8988T (cell line): ENCODE measurements at places on chromosomes 6 and 20.

DNA sequence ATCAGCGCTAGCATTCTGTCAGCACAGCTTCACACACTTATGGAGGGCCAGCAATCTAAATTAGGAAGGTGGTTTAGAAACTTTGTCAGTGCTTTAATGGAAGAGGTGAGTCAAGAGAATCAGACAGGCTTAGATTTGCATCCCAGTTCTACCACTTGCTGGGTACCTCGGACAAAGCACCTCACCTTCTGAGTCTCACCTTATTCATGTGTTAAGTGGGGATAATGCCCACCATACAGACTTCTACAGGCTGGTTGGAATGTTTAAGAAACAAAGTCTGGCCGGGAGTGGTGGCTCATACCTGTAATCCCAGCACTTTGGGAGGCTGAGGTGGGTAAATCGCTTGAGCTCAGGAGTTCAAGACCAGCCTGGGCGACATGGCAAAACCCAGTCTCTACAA, 12.2 kb upstream of the STK35 start:
- no peak for DNase-seq

- no peak for DNase-seq
Observed at GRCh38 chr20:31717478-31718201, 5.0 kb downstream of the BCL2L1 start.

DNA sequence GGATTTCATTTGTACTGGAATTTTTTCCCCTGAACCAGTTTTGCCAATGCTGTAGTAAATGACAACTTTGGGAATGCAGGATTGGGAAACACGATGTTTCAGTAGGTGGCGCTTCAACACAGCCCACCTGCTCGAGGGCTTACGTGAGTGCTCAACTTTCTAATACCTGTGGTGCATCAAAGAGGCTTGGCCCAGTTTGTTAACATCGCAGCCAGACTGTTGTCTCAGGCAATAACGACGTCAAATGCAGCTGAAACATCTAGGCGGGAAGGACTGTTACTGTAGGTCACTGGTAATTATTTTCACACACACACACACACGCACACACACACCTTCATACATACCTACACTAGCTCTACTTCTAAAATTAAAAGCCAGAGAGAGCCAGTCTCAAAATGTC, 815.5 kb upstream of the SLC35B3 start:
- DNase-seq = no peak

DNA sequence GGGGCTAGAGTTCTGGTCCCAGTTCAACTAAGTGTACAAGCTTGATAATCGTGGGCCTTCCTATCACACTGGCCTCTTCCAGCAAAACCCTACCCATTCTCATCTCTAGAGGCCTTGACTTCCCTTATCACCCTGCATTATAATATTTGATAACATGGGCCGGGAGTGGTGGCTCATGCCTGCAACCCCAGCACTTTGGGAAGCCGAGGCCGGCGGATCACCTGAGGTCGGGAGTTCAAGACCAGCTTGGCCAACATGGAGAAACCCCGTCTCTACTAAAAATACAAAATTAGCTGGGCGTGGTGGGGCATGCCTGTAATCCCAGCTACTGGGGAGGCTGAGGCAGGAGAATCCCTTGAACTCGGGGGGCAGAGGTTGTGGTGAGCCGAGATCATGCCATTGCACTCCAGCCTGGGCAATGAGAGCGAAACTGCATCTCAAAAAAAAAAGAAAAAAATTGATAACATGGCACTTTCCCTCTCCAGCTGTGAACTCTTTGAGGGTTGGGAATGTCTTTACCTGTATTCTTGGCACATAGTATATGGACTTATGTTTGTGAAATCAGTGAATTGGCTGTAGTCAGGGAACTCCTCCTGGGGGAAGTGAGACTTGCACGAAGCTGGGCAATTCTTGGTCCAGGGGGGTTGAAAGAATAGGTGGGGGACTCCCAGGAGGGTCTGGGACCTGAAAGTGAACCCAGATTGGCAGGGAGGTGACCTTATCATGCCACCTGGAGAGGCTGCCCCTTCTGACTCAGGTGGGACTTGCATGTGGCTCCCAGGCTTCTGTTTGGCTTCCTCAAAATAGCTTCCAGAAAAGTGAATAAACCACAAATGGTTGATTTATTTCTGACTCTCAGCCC, 915 bp upstream of the C6orf47 start:
- no peak for DNase-seq

- no peak for DNase-seq
Observed at GRCh38 chr6:36633915-36634314, 39.8 kb downstream of the SRSF3 start.

- no peak for DNase-seq
Observed at GRCh38 chr6:150028799-150029198, 3.5 kb upstream of the RAET1L start.

DNA sequence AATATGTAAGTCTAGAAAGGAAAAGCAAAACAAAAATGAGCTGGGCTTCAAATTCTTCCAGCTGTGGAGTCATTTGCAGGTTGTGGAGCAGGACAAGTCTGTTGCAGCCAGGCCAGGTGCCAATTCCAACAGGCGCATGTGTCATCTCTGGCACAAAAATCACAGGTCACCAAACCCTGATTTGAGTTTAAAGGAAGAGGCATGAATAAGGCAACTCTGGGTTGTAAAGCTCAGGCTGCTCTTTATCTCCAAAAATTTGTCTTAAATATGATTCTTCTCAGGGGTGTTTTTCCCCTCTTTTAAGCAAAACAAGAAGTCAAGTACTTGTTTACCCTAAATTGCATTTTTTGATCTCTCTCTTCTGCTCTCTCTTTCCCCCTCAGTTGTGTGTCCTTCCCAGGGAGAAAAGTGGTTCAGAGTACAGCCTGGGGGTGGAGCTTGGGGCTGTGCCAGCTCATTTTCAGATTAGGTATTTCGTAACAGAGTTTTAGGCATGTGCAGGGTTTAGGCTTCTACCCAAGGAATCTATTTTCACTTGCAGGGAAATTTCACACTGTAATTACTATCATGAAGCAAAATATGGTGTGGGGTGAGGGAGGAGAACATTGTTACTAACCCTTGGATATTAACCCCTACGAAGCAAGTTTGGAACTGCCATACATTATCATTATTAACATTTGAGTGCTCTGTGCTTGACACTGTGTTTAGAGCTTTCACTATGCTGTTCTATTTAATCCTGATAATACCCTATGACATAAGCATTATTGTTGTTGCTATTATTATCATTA, 8.3 kb upstream of the NCOA3 start:
- no peak for DNase-seq

- DNase-seq = no peak
Observed at GRCh38 chr6:161917645-161918044, 643.8 kb upstream of the AGPAT4 start.

DNA sequence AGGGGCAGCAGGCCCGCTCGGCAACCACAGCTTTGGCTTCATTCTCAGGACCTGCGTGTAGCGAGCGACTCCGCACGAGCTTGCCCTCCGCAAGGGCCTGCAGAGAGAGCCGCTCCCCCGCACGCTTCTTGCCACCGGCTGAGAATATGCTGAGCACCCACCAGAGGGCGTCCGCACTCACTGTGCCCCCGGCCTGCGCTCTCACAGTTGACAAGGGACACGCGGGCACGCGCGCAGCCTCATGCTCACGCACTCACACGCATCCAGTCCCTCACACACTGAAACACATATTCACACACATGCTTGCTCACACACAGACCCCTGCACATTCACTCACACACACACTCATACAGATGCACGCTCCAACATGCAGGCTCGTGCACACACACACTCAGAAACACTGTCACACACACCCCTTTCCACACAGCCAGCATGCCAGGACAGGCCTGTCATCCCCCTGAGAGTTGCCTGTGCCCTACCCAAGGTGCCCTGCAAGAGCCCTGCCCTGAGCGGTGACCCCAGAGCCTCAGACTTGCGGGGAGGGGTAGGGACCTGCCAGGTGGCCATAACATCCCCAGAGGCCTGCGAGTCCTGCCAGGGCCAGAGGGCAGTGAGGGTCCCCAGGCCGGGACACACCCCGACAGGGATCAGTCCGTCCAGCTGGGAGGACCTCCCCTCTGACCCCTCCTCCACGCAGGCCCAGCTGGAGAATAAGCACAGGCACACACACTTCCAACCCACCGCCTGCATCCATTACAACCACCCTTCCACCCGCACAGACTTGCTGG, 174.1 kb downstream of the BMP7 start:
- peak; percentile 90 for DNase-seq

DNA sequence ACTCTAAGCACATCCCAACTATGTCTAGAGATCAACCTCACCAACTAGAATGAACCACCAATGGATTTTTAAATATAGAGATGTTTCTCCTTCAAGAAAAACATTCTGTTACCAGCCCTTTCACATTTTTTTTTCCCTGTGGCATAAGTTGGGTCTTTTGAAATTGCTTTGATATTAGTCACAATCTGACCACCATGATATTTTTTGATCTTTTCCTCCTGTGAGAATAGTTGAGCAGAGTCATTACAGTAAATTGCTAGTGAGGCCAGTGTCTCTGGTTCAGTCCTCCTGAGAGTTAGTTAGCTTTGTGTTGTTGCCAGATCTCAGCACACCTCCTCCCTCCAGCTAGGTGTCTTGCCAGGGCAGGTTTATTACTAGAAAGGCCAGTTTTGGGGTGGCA, 79.7 kb upstream of the MYLIP start:
- DNase-seq = no peak

DNA sequence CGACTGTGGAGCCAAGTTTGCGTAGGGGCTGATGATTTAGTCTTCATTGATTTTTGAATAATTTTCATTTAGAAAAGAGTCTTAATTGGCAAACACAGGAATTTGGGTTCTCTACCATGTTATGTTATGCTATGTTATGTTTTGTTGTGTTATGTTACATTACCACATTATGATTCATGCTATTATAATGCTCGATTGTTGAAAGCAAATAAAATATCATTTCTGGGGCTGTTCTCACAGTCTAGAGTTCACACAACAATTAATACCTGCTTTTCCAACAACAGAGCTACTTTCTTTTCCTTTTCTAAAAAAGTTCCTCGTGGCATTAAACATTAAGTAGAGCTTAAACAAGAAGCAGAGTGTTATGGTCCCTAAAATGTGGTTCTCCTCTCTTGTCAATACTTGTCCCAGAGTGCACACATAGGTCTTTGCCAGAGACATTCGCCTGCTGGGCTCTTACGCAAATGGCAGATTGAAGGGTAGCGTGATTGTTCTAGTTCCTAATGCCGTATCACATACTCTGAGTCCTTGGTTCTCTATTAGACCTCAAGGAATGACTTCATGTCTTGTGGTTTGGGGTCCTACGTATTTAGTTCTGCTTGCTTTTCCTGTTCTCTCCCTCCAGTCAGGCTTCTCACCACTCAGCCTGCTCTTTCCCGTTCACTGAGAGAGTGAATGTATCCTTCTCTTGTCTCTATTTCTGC, 370.3 kb downstream of the CD109 start:
- no peak for DNase-seq

DNA sequence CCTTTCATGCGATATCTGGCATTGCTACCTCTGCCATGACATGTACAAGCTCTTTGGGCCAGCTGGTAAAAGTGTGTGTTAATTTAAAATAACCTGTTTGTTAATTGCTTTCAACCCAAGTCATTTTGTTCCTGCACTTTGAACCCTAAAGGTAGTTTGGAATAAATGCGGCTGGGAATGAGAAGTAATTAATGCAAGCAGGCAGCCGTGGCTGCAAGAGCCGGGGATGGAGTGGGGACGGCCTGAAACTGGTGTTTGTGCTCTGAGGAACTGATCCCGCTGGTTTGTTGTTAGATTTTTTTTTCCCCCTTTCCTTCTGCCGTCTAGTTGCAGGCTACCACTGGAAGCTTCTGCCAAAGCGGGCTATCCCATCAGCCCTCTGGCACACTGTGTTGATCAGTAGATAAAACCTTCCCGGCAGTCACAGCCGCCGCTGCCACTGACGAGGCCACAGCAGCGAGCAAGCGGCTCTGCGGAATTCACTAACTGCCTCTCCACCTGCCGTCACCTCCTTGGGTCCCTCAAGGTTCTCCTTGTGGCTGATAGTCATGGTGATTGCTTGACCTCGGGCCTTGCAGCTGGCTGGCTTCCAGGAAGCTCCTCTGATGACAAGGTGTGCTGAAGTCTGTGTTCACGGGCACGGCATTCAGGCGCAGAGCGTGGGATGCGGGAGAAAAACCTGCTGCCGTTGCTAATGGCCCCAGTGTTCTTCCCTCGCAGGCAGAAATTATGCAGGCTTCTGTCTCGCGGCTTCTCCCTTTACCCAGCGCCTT, 315.9 kb downstream of the TFAP2A start:
- no peak for DNase-seq

GRCh38 chr6:162331911-162332310, 395.7 kb downstream of the PRKN start:
- no peak for DNase-seq

DNA sequence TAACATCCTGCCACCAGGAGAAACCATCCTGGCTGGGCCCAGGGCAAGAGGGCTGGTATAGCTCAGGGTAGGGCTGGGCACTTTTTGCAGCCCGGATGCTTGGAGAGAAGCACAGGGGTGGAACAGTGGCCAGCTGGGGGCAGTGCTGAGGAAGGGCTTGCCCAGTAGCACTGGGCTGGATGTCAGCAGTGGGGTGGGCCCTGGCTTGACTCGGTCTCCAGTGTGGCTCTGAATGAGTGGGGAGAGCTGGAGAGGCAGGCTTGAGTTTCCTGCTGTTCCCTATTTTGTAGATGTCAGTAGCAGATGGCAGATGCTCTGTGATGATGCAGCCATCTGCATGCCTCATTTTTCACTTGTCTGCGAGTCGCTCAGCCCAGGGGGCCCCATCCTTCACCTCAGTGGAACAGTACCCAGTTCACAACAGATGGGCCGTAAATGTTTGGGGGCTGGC, 56.3 kb upstream of the TULP1 start:
- DNase-seq = peak; percentile 37

GRCh38 chr20:51500936-51501335, 41.6 kb downstream of the NFATC2 start:
- DNase-seq = no peak

DNA sequence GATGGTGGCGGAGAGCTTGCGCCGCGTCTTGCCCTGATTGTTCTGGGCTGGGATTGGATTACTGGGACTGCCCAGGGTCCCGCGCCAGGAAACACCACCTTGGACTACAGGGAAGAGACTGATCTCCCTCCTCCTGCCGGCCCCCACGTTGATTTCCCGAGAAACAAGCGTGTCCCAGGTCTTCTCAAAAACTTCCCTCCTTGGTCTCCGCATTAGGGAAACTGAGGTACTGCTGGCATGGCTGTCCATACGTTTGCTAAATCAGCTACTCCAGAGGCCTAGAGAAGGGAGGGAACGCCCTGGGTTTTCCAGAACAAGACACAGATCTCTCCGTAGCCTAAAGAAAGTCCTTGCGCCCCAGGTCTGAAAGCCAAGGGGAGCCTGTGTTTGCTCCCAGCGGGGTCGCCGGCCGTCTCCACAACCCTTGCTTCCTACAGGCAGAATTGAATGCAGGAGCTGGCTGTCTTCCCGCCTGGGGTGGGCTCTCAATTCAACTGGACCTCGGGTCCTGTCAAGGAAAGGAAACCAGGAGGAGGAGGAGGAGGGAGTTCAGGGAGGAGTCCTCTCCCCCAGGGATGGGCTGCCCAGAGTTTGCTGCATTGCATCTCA, 29.2 kb downstream of the TFAP2A start:
- DNase-seq = no peak
